ENCODE measurements at places on chromosomes 12 and 14.

DNA sequence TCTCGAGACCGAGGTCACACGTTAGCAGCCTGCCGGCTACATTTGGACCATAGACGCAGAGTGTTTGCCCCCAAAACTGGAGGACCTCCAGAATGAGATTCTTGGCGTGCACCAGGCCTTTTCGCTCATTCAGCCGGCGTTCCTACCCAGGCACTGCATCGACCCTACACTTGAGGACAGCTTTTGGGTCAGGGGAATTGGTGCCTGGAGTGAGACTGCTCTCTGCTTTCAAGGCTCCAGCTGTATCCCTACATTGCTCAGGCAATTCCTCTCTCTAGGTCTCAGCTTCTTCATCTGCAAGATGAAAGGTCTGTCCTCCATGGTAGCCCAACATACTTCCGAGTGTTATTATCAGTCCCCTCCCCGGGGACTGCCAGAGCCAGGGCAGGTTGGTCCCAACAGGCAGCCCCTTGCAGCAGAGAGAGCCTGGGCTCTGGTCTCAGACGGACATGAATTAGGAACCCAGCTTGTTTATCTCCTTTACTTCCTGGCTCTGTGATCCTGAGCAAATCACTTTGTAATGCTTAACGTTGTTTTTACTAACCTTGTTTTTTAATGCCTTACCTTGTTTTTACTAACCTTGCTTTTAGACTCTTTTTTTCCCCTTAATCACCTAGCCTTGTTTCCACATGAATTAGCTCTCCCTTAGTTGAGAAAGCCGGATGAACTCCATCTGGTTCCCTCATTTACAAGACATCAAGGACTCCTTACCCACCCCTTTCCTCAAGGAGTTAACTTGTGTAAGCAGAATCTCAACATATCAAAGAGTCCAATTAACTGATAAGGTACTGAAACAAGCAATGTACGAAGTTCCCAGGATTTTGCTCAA is 892 bp downstream of the TCHP start:
- DNase-seq, result no peak

DNA sequence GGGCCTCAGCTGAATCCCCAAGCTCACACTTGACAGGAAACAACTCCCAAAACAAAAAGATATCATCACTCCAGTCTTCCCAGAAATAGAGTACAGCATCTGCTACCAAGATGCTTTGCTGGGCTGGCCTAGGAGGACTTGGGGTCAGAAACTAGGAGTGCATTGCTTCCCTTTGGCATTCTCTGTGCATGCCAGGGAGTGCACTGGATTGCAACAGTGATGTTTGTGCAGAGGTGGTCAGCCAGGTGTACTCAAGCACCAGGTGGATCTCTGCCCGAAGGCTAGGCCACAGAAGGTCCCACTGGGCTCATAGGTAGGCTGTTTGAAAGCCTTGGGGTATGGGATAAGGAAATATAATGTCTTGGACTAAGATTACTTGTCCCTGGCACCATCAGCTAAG is 51.1 kb downstream of the RAB35 start:
- DNase-seq, result no peak

DNA sequence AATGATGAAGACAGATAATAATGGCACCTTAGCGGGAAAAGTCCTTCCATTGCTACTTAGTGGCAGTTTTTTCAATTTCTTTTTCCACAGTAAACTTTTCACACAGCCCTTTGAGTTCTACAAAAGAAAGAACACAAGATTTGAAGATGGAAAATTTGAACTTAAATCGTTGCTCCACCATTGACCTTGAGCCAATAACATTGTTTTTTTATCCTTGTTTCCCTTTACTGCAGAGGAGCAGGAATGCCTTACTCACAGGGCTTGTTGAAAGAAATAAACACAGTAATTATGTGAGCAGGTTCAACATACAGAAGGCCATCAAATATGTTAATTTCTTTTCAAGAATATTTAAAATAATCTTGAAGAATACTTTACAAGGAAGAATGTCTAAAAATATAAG is 181.5 kb upstream of the KRR1 start:
- DNase-seq, result peak; percentile 34

GRCh38 chr12:72560003-72560769 is 288.0 kb downstream of the TRHDE start:
- DNase-seq, result no peak

GRCh38 chr12:105820429-105821125 is 318.2 kb downstream of the NUAK1 start:
- DNase-seq, result peak; percentile 69

GRCh38 chr12:22101749-22102243 is 55.8 kb downstream of the CMAS start:
- peak; percentile 54 for DNase-seq

DNA sequence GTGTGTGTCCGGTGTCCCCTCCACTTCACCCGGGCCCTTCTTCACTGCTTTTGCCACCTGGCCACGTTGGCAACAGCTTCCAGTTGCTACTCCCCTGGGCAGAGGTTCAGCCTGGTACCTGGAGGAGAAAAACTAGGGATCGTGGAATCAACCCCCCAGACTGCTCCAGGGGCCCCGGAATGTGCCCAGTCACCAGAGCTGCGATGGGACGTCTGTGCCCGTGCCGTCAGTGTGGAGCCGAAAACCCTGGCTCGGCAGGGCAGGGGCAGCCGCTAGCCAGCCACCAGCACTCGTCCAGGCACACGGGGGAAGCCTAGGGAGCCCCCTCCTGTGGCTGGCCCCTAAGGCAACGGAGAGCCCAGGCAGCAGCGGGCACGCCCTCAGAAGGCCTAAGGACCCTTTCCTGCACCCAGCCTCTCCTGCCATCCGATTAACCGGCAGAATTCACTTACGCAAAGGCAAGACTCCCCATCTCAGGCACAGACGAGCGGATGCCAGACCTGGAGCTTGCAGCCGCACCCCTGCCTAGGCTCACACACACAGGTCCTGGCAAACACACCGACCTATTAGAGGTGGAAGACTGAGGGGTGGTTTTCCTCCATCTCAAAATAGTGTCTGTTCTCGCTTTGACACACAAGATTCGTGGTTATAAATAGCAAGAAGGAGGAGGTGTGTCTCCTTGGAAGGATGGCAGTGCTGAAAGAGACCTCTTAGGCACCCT is 62.6 kb downstream of the FBXL14 start:
- DNase-seq, result no peak

DNA sequence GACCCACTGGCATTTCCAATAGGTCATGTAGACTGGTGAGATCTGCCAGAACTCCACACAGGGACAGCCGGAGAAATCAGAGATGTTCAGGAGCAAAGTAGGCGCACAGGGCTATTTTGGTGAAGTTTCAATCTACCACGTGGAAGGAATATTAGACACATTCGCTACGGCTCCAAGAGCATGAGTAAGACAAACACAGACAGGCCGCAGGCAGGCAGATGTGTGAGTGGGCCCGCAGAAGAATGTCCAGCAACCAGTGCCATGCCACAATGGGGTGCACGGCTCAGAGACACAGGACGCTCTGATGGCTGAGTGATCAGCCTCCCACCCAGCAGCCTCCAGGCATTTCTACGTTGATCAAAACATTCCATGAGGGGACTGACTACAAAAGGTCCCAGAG is 10.4 kb downstream of the SLC15A4 start:
- no peak for DNase-seq

- no peak for DNase-seq
These were observed 53.3 kb downstream of the C2CD5 start for GRCh38 chr12:22491034-22491433.

- DNase-seq, result no peak
These were observed 219.1 kb upstream of the PKP2 start for GRCh38 chr12:33115716-33116115.

GRCh38 chr14:100677554-100678468 is 48.9 kb upstream of the DLK1 start:
- peak; percentile 91 for DNase-seq

DNA sequence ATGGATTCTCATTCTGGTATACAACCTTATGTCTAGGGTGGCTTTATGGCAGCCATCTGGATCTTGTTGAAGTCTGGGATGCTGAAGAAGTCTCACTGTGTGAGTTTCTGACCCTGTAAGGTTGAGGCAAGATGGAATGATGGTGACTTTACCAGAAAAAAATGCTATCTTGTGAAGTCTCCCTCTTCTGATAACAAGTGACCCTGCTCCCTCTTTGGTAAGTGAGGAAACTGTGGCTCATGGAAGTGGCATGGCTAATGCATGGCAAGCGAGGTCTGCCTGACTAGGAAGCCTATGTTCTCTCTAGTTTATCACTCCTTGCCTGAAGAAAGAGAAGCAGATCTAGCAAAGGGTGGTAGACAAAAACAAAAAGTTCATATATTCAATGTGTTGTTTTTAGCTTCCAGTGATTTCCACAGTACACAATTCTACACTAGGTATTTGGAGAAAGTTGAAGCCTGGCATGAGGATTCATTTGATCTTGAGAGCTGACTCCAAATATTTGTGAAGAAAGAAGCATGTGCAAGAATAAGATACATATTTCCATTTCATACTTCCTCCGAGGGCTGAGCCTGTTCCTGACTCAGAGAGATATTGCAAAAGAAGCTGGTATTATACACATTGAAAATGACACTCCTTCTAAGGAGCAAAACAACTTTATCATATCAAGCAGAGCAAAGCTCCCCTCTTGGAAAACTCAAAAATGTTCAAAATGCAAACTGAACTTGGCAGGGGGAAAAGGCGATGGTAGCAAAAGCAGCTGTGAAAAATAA is 63.6 kb downstream of the HELB start:
- peak; percentile 73 for DNase-seq

DNA sequence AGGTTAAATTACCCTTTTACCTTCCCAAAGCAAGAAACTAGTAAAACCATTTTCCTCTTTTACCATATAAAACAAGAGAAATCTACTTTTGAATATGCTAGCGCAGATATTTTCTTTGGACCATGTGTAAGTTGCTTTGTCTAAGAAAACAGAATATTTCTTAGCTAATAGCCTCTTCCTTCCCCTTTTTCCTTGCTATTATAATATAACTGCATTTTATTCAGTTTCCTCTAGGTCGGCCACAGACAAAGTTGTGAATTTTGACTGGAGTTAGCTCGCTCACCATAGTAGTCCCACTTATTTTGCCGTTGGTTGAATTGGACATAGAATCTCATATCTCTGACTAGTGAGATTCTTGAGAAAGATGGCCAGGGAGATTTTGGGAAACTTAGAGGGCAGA is 115.6 kb downstream of the PLEKHA5 start:
- no peak for DNase-seq
